Glutamatergic neuron (in vitro differentiated cells): ENCODE measurements at places on chromosomes 5 and 9.

GRCh38 chr5:79488058-79488457, 25.9 kb downstream of the HOMER1 start:
- no peak overlapping the region for H3K4me3 ChIP-seq
- H3K4me1 ChIP-seq: no peaks in the 10 kb centered on the region
- no peaks in the 10 kb centered on the region for H3K36me3 ChIP-seq
- DNase-seq: no peak
- H3K27ac ChIP-seq: no peak overlapping the region
- no peaks in the 10 kb centered on the region for H3K27me3 ChIP-seq

DNA sequence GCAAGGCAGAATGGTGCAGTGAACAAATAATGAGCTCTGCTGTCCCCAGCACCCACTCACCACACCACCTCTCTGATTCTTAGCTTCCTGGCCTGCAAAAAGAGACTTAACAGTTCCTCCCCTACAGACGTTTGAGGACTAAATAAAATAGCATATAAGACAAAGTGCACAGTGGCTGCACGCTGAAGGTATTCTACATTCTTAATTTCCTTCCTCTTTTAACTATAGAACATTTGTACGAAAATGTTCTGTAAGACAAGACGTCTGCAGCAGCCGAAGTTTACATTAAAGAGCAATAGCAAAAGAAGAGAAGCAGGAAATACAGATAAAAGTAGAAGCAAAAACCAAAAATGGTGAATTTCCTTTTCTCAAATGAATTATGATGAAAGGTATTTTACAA, 15.7 kb downstream of the FBN2 start:
- DNase-seq: no peak
- H3K4me3 ChIP-seq: no peak overlapping the region
- no peaks in the 10 kb centered on the region for H3K4me1 ChIP-seq
- H3K36me3 ChIP-seq: no peaks in the 10 kb centered on the region
- no peak overlapping the region for H3K27ac ChIP-seq
- peaks cover 2% of the 10 kb centered on the region for H3K27me3 ChIP-seq

GRCh38 chr9:133477992-133478850, 678 bp downstream of the SLC2A6 start:
- H3K36me3 ChIP-seq: no peaks in the 10 kb centered on the region
- H3K27ac ChIP-seq: peak overlapping the region; percentile 82
- peaks cover 3% of the 10 kb centered on the region for H3K27me3 ChIP-seq
- H3K4me3 ChIP-seq: peak overlapping the region; percentile 91

DNA sequence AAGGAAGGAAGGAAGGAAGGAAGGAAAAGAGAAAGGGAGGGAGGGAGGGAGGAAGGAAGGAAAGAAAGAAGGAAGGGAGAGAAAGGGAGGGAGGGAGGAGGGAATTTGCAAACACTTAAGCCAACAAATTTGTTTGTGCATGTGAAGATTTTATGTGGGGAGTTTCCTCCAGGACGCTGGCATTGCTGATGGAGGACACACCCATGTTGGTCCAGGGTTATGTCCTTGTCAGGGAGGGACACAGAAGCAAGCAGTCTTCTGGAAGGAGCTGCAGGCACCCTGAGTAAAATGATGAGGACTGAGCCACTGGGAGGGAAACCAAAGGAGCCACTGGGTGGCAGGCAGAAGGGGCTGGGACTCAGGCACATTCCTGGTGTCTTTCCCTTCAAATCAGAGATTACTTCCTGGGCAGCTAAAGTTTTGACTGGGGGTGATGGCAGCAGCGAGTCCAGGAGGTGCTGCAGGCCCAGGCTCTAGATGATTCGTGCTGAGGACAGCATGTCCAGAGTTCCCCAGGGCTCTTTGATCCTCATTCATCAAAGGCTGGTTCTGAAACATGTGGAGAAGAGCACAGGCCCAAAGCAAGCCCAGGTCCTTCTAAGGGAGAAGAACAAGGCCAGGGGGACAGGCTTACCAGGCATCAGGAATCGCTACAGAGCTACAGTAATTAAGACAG, 109.2 kb downstream of the PAX5 start:
- DNase-seq: no peak
- no peak overlapping the region for H3K27ac ChIP-seq
- peaks cover 5% of the 10 kb centered on the region for H3K27me3 ChIP-seq
- H3K36me3 ChIP-seq: peaks cover 4% of the 10 kb centered on the region
- no peak overlapping the region for H3K4me3 ChIP-seq
- H3K4me1 ChIP-seq: no peaks in the 10 kb centered on the region

- no peak overlapping the region for H3K4me3 ChIP-seq
- peaks cover 18% of the 10 kb centered on the region for H3K4me1 ChIP-seq
- DNase-seq: no peak
- H3K27ac ChIP-seq: peak overlapping the region; percentile 37
- peaks cover 2% of the 10 kb centered on the region for H3K27me3 ChIP-seq
Observed at GRCh38 chr9:109969011-109969410, 189.0 kb downstream of the PALM2AKAP2 start.

- peaks cover 8% of the 10 kb centered on the region for H3K4me1 ChIP-seq
- no peaks in the 10 kb centered on the region for H3K36me3 ChIP-seq
- H3K27ac ChIP-seq: no peak overlapping the region
- H3K4me3 ChIP-seq: no peak overlapping the region
- peaks cover 3% of the 10 kb centered on the region for H3K27me3 ChIP-seq
Observed at GRCh38 chr9:129748249-129748648, 4.6 kb downstream of the PTGES start.

GRCh38 chr9:69542058-69542457, 130.1 kb downstream of the APBA1 start:
- no peaks in the 10 kb centered on the region for H3K27me3 ChIP-seq
- no peaks in the 10 kb centered on the region for H3K36me3 ChIP-seq
- no peak for DNase-seq
- peaks cover 14% of the 10 kb centered on the region for H3K4me1 ChIP-seq
- no peak overlapping the region for H3K27ac ChIP-seq
- H3K4me3 ChIP-seq: no peak overlapping the region

GRCh38 chr9:137811283-137811870, 66.2 kb upstream of the CACNA1B start:
- no peak for DNase-seq
- no peaks in the 10 kb centered on the region for H3K4me1 ChIP-seq
- peaks cover 21% of the 10 kb centered on the region for H3K36me3 ChIP-seq
- H3K4me3 ChIP-seq: no peak overlapping the region
- peaks cover 8% of the 10 kb centered on the region for H3K27me3 ChIP-seq

DNA sequence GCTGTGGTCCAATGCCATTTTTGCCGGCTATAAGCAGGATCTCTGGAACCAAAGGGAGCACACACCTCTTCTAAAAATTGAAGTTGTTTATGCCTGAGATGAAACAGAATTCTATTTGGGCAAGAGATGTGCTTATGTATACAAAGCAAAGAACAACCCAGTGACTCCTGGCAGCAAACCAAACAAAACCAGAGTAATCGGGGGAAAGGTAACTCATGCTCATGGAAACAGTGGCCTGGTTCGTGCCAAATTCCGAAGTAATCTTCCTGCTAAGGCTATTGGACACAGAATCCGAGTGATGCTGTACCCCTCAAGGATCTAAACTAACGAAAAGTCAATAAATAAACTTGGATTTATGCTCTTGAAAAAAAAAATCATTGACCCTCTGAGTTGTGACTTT, 178.7 kb downstream of the CEMIP2 start:
- H3K4me1 ChIP-seq: no peaks in the 10 kb centered on the region
- no peak for DNase-seq
- H3K36me3 ChIP-seq: no peaks in the 10 kb centered on the region
- no peaks in the 10 kb centered on the region for H3K27me3 ChIP-seq
- H3K4me3 ChIP-seq: no peak overlapping the region

GRCh38 chr5:34895641-34896419, 19.5 kb downstream of the RAD1 start:
- no peaks in the 10 kb centered on the region for H3K27me3 ChIP-seq
- no peaks in the 10 kb centered on the region for H3K36me3 ChIP-seq
- no peak overlapping the region for H3K27ac ChIP-seq
- H3K4me3 ChIP-seq: no peak overlapping the region

- H3K27me3 ChIP-seq: no peaks in the 10 kb centered on the region
Observed at GRCh38 chr9:136136127-136136925, 17.7 kb upstream of the TMEM250 start.

DNA sequence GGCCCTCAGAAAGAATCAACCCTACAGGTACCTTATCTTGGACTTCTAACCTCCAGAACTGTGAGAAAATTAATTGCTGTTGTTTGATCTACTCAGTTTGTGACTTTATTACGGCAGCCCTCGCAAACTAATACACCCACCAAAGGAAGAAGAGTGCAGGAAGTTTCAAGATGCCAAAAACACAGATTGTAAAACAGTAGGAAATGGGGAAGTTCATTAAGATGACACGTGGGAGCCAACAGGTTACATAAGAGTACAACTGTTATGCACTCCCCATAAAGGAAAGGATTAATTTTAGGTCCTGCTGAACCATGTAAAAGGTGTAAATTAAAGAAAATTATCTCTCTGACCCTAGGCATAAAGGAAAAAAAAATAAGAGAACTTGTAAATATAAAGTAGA, 294.3 kb downstream of the EPB41L4A start:
- no peaks in the 10 kb centered on the region for H3K36me3 ChIP-seq
- H3K27me3 ChIP-seq: peaks cover 4% of the 10 kb centered on the region
- H3K4me1 ChIP-seq: peaks cover 24% of the 10 kb centered on the region
- DNase-seq: no peak

DNA sequence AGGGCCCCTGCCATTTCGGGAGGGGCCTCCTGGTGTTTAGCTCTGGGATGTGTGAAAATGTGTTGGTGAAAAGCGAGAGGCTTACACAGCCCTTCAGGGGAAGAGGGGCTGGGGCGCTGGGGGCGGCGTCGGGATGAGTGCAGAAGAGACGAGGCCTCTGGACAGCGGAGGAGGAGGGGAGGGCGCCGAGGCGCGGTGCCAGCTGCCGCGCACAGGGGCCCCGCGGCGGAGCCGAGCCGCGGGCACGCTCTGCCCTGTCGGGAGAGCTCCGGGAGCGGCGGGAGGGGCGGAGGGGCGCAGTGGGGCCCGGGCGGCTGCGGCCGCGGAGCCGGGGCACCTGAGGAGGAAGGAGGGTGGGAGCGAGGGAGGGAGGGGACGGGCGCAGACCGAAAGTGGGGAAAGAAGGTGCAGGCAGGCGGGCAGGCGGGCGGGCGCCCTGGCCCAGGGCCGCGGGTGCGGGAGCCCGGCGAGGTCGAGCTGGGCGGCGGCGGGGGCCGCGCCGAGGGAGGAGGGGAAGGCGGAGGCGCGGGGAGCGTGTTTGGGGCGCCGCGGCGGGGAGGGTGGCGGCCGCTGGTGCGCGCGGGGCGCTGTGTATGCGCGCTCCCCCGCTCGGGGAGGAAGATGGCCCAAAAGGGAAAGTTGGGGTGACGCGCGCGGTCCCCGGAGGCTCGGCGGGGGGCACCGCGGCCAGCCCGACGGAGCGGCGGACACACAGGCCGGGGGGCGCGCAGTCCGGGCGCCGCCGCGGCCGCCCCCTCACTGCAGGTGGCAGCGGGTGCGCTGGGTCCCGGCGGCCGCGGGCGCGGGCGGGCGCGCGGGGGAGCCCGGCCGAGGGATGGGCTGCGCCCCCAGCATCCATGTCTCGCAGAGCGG, at the start of gene PDE8B:
TSS of gene PDE8B (plus strand) at position 590 of the 873 bp plus-strand sequence. CDS start at position 836, 246 bp downstream.
- H3K27ac ChIP-seq: peak within 1 kb of the TSS; percentile 50
- peaks cover 4% of the 10 kb centered on the region for H3K36me3 ChIP-seq
- peaks cover 22% of the 10 kb centered on the region for H3K4me1 ChIP-seq
- peaks cover 30% of the 10 kb centered on the region for H3K27me3 ChIP-seq
- peak within 1 kb of the TSS; percentile 74 for H3K4me3 ChIP-seq
- no peak for DNase-seq

GRCh38 chr5:180340856-180341255, 12.3 kb downstream of the GFPT2 start:
- H3K27ac ChIP-seq: no peak overlapping the region
- peaks cover 10% of the 10 kb centered on the region for H3K4me1 ChIP-seq
- H3K36me3 ChIP-seq: no peaks in the 10 kb centered on the region
- no peak overlapping the region for H3K4me3 ChIP-seq
- H3K27me3 ChIP-seq: peaks cover 7% of the 10 kb centered on the region

DNA sequence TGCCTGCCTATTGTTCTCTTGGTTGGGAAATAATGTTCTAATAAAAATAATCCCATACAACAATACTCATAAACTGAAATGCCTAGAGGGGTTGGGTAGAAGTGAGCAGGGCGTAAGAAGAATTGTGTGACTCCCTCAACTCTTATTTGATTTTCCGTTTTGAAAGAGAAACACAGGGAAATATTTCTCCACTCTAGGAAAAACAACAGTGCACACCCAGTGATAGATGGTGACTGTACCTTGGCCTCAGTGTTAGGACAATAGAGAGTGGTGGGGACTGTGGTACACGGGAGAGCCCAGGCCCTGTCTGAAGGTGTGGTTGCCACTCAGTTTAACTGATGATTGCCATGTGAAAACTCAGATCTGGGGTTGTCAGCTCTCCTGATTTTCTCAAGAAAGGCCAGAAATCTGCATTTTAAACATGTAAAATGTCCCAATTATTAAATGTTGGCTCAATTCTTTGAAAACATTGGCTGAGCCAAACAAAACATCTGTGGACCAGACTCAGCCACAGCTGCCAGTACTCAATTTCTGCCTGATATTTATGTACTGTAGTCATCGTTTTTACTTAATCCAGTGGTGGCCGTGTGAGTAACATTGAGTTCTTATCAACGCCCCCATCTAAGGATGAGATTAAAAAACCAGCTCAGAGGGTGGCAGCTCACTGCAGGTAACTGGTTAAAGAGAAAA, 103.8 kb upstream of the ZNF618 start:
- no peaks in the 10 kb centered on the region for H3K27me3 ChIP-seq
- H3K36me3 ChIP-seq: no peaks in the 10 kb centered on the region
- peaks cover 4% of the 10 kb centered on the region for H3K4me1 ChIP-seq
- H3K27ac ChIP-seq: no peak overlapping the region

GRCh38 chr5:1877103-1878049, 5.3 kb downstream of the IRX4 start:
- peaks cover 6% of the 10 kb centered on the region for H3K4me1 ChIP-seq
- no peak overlapping the region for H3K27ac ChIP-seq
- peak overlapping the region; percentile 42 for H3K4me3 ChIP-seq

DNA sequence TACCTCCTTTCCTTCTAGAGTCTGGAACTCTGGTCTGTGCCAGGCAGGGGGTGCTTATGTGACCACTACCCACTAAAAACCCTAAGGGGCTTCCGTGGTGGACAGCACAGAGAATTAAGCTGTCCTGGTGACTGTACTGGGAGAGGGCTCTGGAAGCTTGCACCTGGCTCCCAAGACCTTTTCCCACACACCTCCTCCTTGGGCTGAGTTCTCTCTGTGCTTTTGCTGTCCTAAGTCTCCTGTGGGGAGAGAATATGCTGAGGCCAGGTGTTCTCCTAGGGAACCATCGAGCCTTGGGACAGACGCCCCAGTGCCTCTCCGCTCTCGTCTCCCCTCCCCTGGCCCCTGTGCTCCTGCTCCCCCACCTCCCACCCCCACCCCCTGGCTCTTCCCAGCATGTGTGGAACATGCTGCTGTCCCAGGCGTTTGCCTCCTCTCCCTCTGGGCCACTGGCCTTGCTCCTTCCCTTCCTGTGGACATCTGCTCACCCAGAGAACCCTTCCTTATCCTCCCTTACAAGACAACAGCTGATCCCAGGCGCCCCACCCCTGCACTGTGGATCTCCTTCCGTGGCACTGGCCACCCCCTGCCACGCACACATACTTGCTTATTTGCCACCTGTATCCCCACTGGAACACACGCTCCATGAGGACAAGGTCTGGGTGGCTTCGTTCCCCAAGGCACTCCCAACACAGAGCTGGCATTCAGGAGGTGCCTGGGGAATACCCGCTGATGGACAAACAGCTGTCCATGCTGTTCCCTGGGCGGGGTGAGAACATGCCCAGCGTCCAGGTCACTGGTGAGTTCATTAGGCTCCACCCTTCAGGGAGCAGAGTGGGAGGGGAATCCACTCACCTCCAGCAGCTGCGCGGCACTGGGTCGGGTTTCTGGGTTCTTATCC, 83.0 kb downstream of the STK10 start:
- peaks cover 18% of the 10 kb centered on the region for H3K27me3 ChIP-seq
- H3K27ac ChIP-seq: peak overlapping the region; percentile 99
- no peaks in the 10 kb centered on the region for H3K36me3 ChIP-seq
- H3K4me3 ChIP-seq: peak overlapping the region; percentile 74
